ENCODE measurements at places on chromosomes 4 and X.

DNA sequence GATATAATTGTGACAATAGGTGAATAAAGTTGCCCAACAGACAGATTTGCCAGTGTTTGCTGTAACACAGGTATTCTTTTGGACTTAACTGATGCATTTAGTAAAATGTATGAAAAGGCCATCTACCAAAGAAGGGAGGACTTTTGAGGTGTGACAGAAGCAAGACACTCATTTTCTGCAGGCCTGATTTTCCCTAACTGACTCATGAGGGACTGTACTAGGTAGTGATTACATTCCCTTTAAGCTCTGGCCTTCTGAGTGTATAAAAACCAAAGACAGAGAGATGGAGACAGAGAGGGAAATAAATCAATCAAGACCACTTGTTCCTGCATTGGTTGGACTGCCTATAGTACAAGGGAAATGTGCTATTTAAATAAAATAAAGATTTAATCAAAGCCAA, 150.8 kb upstream of the GALNT7 start:
- DNase-seq = no peak

- no peak for DNase-seq
Measured at GRCh38 chrX:110846071-110846470, 50.5 kb upstream of the CHRDL1 start.

GRCh38 chrX:154397888-154398667, at the start of gene RPL10:
Gene RPL10 (plus strand): TSS chrX:154398377. CDS start chrX:154398520, 143 bp downstream.
- DNase-seq = peak; percentile 90

DNA sequence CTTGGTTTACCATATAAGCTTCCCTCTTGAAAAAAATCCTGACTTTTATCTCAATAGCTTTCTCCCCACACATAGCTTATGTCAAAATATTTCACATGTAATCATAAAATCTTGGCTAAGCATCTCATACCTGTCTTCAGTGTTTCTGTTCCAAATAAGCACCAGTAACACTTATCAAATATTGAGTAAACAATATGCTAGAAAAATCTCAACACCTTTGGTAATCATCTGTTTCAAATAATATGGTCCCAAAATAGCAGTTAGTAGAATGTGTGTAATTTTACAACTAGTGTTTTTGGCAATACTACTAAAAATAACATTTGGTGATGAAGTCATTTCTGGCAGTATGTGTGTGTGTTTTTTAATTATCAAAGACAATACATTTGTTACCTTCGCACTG, 2138.2 kb downstream of the PCDH7 start:
- DNase-seq = no peak

DNA sequence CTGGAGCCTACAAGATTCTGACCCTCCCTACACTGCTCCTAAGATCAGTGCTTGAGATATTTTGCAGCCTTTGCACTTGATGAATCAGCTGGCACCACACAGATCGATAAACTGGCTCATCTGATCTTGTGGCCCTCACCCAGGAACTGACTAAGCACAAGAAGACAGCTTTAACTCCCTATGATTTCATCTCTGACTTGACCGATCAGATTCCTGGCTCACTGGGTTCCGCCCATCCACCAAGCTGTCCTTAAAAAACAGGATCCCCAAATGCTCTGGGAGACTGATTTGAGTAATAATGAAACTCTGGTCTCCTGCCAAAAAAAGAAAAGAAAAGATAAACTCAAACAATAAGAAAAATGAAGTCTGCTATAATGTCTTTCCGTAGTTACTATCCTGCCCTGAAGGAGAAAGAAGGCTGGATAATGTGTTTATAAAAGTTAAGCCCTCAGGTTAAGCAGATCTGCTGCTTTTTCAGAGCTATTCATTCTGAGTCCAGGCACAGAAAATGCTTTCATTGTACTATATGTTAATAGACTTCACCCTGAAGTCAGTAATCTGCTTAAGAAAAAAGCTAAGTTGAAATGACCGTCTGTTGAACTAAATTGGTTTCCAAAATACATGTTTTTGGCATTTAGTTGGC, 795.2 kb downstream of the TRIML1 start:
- no peak for DNase-seq

- no peak for DNase-seq
Measured at GRCh38 chr4:41437111-41437536, 100.8 kb upstream of the LIMCH1 start.

DNA sequence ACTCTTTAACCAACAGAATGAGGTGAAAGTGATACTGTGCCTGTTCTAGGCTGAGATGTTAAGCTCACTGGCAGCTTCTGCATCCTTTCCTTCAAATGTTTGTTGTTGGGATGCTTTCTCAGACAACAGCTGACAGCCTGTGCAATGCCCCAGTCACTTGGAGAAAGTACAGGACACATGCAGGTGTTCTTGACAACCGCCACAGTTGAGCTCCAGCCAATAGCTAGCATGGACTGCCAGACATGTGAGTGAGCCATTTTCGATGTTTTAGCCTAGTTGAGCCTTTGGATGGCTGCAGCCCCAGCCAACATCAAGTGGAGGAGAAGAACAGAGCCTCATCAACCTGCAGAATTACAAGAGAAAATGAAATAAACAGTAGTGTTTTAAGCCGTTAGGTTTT, 94.1 kb upstream of the PPP3CA start:
- DNase-seq = no peak

GRCh38 chr4:47084111-47084510, 52.7 kb downstream of the GABRB1 start:
- DNase-seq = no peak

- DNase-seq = no peak
Measured at GRCh38 chrX:30085571-30085970, 129.8 kb upstream of the MAGEB2 start.

GRCh38 chr4:112895811-112896608, 153.4 kb upstream of the ANK2 start:
- DNase-seq = no peak

GRCh38 chr4:22910200-22910599, 217.5 kb downstream of the GBA3 start:
- no peak for DNase-seq

DNA sequence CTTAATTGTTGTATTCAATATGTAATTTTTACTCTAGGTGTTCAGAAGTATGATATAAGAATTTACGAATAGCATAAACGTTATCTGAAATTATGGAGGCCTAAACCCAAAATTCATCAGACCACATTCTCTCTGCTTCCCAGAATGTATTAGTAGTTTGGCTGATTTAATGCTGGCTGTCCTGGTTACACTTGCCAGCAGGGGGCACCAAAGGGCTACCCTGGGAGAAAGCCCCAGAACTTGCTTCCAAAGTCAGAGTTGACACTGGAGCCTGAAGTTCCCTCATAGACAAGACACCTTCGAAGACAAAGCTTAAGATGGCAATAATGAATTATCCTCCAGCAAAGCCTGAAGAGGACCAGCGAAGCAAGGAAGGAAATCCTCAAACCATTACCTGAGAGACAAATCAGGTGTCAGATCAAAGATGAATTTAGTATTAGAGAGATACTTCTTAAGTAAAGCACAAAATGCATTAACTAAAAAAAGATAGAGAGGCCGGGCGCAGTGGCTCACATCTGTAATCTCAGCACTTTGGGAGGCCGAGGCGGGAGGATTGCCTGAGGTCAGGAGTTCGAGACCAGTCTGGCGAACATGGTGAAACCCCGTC, 11.3 kb upstream of the ANOS1 start:
- peak; percentile 55 for DNase-seq

DNA sequence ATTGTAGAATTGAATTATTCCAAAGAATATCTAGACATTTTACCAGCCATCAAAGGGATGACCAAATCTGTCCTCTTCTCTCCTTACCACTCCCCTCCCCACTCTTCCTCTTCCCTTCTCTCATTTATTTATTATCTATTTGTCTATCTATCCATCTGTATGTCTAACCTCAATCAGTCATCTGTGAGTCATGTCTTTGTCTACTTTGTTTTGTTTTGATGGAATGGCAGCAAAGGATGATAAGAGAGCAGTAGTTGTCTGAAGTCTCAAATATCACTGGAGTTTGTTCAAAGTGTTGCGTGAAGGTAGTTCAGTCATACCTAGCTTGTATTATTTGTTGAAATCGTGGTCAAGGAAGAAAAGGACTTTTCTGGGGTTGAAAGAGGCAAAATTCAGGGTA, 34.7 kb upstream of the PGRMC2 start:
- DNase-seq = no peak

- no peak for DNase-seq
Measured at GRCh38 chrX:10529344-10529743, 91.0 kb downstream of the MID1 start.

DNA sequence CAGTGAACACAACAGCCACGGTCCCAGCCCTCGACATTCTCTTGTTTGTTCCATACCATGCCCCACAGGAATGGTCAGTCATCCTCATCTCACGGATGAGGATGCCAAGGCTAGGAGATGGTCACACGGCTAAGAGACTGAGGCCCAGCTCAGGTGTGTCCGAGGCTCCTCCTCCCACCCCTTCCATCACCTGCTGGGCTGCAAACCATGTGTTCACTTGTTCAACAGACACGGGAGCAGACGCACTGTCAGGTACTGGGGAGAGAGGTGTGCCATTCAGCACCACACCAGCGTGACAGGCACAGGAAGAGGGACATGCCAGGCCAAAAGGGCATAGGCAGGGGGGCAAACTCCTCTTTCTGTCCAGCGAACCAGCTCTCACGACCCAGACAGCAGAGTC, 45.9 kb downstream of the ABLIM2 start:
- no peak for DNase-seq

DNA sequence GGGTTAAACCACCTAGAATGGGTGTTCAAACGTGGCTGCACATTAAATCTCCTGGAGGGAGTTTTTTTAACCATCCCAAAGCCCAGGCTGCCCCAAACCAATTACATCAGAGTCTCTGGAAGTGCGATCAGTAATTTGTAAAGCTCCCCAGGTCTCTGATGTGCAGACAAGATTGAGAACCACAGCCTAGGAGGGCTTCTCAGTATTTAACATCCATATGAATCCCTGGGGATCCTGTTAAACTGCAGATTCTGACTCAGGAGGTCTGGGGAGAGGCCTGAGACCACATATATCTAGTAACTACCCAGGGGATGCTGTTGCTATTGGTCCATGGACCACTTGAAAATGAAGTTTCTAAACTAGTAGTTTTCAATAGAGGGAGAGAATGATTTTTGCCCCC, 42.6 kb downstream of the SMPX start:
- DNase-seq = no peak

DNA sequence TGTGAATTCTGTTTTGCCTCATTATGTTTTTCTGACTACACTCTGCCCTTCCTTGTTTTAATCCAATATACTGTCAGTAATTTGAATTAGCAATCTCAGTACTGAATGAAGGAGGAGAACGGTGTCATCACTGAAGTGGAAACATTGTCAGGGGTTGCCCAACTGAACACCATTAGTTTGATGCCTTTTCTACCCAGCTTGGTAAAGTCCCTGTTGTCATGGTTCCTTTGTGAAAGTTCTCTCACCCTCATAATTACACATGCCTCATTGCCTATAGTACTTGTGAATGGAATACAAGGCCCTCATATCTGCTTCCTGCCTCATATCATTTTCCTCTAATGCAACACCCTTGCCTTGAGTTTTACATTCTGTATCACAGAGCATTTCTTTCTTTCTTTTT, 76.9 kb downstream of the RRAGB start:
- no peak for DNase-seq

- DNase-seq = no peak
Measured at GRCh38 chrX:150680974-150681373, 12.2 kb upstream of the MTMR1 start.

DNA sequence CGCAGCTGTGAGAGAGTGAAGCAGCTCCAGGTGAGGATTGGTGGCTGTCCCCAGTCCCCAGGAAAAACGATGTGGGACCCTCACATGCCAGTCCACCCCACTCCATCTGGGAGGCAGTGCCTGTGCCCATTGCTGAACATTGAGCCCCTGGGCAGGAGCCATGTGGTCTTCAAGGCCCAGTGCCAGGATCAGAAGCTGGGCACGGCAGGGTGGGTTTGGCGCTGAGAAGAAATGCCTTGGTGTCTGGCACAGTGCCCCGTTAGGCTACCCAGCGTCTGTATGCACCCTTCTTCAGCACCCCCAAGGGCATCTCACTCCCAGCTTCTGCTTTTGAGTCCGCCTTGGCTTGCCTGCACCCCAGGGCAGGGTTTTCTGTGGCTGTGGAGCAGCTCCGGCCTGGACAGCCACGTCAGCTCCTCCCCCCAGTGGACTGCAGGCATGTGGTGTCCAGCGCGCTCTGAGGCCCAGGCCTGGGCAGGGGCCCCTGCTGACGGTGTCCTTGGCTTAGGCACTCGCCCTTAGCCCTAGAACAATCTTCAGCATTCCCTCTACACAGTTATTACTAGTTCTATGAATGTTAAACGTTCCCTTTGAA, 28.6 kb downstream of the RGS12 start:
- DNase-seq = no peak

DNA sequence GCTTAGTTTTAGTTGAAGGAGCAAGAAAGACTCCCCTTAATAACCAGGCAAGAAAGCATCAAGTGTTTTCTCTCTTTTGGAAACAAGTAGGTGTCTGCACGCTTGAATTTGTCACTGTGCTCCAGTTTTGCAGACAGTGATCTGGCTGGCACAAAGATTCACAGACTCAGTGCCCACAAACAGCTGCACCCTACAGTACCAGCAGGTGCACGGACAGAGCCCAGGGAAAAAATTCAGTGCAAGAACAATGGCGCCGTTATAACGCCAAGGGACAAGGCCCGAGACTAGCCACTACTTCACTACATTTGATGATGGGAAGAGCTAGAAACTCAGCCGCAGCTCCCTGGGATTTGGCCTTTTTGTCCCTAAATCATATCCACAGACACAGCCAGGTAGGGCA, 56.0 kb downstream of the ZNF827 start:
- no peak for DNase-seq

Data from stimulated activated CD4-positive, alpha-beta T cell treated with anti-CD3 and anti-CD28 coated beads, Interleukin-4, amount 100 ng/mL, for 24 hours (primary cell).